Mesenteric fat pad (tissue), 1 donor: ENCODE measurements at places on chromosomes 1 and 21. TPM values are rescaled to one million over a fixed set of nuclear protein-coding genes. Genes with fewer than 3 reads are reported as not detected.

Gene KCNE2
- not detected for total RNA-seq

Gene KCNK1
- total RNA-seq: 2.2 TPM

Gene TMPRSS2
- total RNA-seq: 0.61 TPM

Gene SOD1
- total RNA-seq: 258 TPM

Gene SERPINC1
- not detected for total RNA-seq

Gene HMCN1
- total RNA-seq: 13.3 TPM

Gene CCDC185
- total RNA-seq: not detected

Gene DLGAP3
- 0.51 TPM for total RNA-seq

Gene DIRAS3
- 0.74 TPM for total RNA-seq

Gene MPZ
- 5.5 TPM for total RNA-seq

Gene PLCH2
- total RNA-seq: 0.55 TPM

Gene C1orf185
- total RNA-seq: not detected

Gene HEATR1
- total RNA-seq: 40.2 TPM

Gene C1orf105
- total RNA-seq: not detected

Gene GPATCH2
- total RNA-seq: 14.5 TPM

Gene KCND3
- 18.4 TPM for total RNA-seq

Gene C1QTNF12
- total RNA-seq: 2.9 TPM

Gene PRKAA2
- 1.4 TPM for total RNA-seq

Gene CLCNKB
- 0.35 TPM for total RNA-seq

Gene ITPKB
- total RNA-seq: 34.9 TPM

Gene KRTAP7-1
- total RNA-seq: not detected

Gene ANKRD35
- 4.3 TPM for total RNA-seq

Gene TCHH
- 1.1 TPM for total RNA-seq

Gene NLRP3
- total RNA-seq: 11.5 TPM

Gene FCAMR
- total RNA-seq: not detected

Gene DAB1
- 1.9 TPM for total RNA-seq

Gene ZBTB8A
- 6.8 TPM for total RNA-seq

Gene SHISAL2A
- not detected for total RNA-seq

Gene TSTD1
- total RNA-seq: 11.0 TPM

Gene CD1D
- 5.1 TPM for total RNA-seq

Gene OPRD1
- total RNA-seq: not detected

Gene KRTAP21-2
- total RNA-seq: not detected

Gene KCTD3
- 40.3 TPM for total RNA-seq

Gene KLHDC7A
- total RNA-seq: 0.93 TPM

Gene ETV3L
- total RNA-seq: not detected

Gene SLC44A5
- 0.10 TPM for total RNA-seq

Gene EVA1B
- total RNA-seq: 34.5 TPM
